ENCODE measurements at places on chromosomes 12 and 14.

DNA sequence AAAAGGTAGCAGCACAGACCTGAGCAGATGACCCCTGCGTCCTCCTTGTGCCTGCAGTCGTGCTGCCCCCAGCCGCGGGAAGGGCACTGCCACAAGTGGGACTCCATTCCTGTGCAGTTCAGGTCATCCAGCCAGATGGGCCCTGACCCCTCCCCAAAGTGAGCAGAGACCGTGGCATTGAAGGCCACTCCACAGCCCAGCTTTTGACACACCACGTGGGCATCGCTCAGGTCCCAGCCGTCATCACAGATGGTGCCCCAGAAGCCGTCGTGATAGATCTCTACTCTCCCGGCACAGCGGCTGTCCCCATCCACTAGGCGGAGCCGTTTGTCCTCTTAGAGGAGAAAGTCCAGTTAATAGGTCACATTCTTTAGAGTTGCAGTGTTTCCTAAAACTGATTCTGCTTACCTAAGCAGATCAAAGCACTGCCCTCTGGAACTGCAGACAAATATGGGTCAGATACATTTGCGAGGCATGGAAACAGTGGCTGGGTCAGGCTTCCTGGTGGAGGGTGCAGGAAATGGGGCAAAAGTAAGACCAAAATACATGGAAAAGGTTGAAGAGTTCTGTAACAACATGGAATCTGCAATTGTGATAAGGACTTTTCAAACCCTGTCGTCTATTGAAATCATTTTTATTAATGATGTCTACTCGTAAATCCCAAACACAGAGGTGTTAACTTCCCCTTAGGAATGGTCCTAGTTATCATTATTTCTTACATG lies 69.4 kb downstream of the CD163L1 start:
- DNase-seq: no peak

DNA sequence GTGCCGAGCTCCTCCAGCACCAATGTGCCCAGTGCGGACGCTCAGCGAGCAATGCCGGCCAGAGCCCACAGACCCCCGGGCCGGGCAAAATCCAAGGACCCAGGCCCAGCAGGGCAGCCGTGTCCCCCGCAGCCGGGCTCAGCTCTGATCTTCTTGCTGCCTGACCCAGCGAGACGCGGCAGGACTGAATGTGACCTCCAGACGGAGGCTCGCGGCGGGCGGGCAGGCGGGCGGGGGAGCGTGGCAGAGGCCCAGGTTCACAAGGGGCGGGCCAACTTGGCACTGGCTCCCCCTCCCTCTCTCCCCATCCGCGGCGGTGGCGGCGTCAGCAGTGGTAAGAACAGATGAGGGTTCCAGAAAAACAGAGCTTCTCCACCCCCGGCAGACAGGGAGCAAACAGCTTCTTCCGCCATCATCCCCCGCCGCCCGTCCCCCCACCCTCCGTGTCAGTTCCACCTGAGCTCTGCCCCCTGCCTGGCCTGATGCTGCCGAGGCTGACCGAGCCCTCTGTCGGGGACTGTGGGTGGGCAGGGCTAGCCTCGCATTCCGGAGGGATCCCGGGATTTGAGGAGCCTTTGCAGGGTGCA lies 94.3 kb downstream of the RFLNA start:
- peak; percentile 62 for DNase-seq

DNA sequence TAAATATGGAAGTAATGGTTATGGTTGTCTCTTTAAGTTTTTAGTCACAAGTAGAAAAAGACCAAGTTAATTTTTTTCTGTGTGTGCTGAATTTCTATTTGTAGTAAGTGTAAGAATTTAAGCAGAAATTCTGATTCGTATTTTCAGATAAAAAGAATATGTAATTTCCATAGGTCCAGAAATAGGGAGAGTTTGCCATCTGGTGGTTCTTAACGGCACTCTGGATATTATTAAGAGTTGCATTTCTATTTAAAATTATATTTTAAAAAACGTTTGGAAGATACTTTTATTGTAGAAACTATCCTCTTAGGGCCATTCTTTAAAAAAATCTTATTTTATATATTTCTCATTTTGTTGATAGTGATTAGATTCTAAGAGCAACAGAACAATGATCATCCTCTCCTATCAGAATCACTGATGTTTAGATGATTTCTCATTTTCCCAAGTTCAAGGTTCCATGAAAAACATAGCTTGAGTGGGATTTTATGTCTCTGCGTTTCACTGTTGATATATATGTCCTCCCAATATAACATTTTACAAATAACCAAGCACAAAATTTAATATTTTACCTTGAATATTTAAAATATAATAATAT lies 88.3 kb downstream of the LRRK2 start:
- DNase-seq: no peak

DNA sequence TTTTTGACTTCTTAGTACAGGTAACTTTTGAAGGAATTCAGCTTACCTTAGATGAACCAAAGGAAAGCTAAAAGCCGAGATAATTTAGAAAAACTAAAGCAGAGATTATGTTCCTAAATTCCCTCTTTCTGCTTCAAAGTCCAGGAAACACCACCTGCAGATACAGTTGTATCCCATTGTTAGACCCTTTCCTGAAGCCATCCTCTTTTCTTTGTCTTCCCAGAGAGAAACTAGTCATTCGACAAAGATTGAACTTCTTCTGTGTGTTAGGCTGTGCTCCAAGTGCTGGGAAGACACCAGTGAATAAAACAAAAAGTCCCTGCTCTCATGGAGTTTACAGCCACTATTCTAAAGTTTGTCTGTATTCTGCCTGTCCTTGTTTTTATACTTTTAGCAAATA lies 29.3 kb downstream of the PPM1A start:
- DNase-seq: no peak

- no peak for DNase-seq
Measured at GRCh38 chr14:39218171-39218769, 15.4 kb upstream of the MIA2 start.

- DNase-seq: no peak
Measured at GRCh38 chr12:93009533-93009932, 80.4 kb upstream of the EEA1 start.

GRCh38 chr12:117583677-117584225 lies 222.3 kb upstream of the NOS1 start:
- DNase-seq: no peak

DNA sequence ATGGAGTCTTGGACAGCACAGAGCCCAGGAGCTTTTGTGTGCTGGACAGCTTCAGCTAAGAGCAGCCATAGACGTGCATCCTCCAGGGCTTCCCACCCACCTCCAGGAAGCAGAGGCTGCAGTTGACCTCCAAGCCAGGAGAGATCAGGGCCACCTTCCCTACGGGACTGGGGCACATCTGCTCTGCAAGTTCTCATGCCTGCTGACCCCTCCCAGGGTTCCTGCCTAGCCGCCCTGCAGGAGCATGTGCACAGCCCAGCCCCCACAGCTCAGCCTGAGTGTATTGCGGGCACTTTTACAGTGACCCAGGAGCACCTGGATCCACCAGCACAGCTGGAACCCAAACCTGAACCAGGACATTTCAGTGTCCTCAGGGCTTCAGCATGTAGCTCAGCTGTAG lies 915.2 kb downstream of the RPS29 start:
- no peak for DNase-seq

DNA sequence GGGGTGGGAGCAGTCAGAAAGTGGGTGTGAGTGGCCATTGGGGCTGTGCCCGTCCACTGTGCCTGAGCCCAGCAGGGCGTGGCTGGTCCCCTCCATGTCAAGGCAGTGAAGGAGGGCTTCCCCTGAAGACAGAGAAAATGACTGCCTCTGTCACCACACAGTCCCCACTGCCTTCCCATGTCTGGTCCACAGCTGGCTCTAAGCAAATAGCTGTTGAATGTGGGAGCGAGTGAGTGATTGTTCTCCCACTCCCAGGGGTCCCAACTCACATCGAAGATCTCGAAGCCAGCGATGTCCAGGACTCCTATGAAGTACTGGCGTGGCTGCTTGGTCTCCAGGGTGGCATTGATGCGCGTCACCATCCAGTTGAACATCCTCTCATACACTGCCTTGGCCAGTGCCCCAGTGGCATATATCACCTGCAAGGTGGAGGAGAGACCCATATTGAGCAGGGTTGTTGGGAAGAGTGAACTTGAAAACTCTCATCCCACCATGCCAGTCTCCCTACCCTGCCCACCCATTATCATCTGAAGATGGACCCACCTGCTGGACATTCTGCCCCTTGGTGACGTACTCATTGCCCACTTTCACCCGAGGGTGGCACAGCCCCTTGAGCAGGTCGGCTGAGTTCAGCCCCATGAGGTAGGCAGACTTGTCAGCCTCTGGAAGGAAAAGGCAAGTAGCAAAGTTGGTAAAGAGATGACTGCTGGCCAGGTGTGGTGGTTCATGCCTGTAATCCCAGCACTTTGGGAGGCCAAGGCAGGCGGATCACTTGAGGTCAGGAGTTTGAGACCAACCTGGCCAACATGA lies 6.6 kb downstream of the MYH7 start:
- DNase-seq: no peak

- no peak for DNase-seq
Measured at GRCh38 chr14:90693413-90693812, 122.8 kb downstream of the TTC7B start.

Data from thoracic aorta (tissue), 2 donors.